NCI-H1417 (cell line): ENCODE measurements at places on chromosomes 13 and 19.
A peak's percentile ranks its signal among the peaks of the same experiment; 100 is the strongest.

GRCh38 chr19:9323557-9323918 lies 441 bp upstream of the ZNF559 start:
- DNase-seq = peak; percentile 97

DNA sequence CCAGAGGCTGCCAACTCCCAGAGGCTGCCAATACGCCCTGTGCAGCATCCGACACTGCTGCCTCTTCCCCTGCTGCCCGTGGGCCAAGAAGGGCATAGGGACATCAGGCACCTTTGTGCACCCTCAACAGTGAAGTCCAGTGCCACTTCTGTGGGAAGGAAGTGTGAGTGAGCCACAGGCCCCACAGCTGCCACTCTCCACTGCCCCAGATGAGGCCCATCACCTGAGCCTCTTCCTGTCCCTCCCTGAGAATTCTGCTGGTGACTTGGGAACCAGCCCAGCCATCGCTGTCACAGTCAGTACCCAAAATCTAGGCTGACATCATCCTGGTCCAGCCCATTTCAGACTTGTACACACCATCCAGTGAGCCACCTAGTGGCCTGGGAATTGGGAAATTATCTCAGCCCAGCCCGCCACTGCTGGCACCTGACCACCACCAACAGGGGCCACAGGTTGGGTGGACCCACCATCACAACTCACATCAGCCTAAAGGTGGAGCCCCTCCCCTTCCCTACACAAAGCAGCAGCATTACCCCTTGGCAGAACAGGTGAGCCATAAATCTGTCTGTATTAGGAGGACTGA lies 733.9 kb upstream of the KLHL1 start:
- DNase-seq = no peak

- no peak for DNase-seq
Measured at GRCh38 chr13:45194081-45194939, 6.5 kb downstream of the KCTD4 start.

GRCh38 chr13:41939398-41939797 lies 21.5 kb downstream of the VWA8 start:
- DNase-seq = peak; percentile 6

DNA sequence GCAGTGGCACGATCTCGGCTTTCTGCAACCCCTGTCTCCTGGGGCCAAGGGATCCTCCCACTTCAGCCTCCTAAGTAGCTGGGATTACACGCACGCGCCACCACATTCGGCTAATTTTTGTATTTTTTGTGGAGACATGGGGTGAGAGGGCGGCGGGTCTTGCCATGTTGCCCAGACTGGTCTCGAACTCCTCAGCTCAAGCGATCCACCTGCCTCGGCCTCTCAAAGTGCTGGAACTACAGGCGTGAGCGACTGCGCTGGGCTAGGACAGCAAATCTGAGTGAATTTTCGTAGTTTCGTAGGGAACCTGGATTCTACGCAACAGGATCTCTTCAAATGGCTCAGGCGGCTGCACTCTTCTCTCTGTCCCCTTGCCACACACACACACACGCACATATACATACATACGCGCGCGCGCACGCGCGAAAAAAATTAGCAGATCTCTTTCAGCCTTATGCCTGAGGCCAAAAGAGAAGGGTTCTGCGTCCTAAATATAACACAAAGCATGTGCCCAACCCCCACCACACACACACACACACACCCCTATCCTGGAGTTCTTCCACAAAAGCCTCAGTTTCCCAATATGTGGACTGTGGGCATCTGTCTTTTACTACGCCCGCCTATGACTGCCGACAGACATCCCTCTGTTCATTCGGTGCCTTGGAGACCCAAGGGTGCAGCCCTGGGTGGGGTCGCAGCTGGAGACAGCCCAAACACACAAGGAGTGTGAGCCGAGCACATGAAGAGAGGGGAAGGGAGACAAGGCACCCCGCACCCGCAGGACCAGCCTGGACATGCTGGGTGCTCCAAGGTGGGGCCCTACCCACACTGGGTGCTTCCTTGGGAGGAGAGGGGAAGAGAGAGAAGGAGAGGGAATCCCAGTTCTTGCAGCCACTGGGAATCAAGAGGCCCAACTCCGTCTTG lies 616 bp downstream of the PINLYP start:
- peak; percentile 74 for DNase-seq

DNA sequence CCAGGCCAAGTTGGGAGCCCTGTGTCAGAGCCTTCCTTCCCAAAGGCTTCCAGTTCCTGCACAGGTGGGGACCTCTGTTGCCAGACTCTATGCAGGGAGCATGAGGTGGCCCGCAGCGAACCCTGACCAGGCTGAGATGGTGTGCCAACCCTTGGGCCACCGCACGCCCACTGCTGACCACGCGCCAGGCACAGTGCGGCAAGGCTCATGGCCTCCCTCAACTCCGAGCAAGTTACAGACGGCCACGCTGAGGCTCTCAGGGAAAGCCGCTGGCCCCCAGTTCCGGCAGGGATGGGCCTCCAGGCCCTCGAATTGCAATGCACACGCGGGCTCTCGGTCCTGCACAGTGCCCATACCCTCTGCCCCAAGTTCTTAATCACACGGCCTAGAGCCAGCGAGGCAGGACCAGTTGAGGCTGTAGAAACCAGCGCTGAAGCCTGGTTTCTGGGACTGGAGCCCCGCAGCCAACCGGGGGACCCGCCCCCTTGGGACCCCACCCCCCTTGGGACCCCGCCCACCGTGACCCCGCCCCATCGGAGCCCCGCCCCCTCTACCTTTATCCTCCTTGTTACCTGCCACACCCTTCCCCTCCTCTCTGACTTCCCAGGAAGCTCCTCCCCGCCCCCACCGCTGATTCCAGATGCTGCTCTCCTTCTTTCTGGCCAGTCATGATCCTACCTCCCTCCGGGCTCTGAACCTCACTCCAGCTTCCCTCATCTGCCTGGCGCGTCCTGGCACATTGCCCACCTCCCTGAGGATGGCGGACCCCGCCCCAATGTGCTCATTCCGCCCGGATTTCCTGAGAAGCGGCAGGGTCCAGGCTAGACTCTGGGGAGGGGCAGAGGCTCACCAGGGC lies 6.0 kb downstream of the PEX11G start:
- DNase-seq = no peak

DNA sequence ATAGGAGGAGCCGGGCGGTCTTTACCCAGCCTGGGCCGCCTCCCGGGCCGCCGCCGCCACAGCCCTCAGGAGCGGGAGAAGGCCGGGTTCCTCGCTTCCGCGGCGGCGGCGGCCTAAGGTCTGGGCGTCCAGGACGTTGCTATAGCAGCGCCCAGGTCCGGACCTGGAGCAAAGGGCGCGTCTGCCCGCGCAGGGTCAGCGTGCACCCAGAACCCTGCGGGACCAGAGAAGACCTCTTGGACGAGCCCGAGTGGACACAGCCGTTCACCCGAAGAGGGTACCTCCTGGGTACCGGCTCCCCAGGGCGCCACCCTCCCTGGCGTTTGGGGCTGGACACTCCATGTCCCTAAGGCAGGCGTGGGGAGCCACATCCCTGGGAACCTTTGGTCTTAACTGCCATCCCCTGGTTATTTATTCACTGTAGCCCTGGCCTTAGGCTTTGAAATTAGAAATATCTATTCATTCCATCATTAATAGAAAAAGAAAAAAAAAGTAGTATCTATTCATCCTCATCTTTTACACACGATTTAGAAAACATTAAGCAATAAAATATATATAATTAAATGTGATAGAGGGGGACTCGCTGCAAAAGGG lies 2.4 kb downstream of the DZIP1 start:
- peak; percentile 30 for DNase-seq

DNA sequence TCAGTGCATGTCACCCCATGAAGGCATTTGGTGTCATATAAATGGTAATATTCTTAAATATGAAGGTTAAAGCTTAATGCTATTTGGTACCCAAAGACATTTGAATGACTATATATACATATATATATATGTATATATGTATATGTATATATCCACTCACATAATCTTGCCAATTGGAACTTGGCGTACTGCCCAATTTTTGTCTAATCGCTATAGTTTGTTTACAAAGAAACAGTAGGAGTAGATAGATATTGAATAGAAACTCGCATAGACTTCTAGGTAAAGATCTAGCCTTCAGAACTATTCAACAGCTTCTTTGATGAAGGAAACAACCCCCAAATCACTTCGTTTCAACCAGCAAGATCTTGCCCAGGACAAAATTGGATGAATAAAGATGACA lies 24.1 kb downstream of the KLF5 start:
- DNase-seq = peak; percentile 53

- no peak for DNase-seq
Measured at GRCh38 chr19:46213156-46213555, 16.4 kb upstream of the IGFL1 start.

GRCh38 chr19:374886-375235 lies 30.3 kb upstream of the MIER2 start:
- DNase-seq = no peak

DNA sequence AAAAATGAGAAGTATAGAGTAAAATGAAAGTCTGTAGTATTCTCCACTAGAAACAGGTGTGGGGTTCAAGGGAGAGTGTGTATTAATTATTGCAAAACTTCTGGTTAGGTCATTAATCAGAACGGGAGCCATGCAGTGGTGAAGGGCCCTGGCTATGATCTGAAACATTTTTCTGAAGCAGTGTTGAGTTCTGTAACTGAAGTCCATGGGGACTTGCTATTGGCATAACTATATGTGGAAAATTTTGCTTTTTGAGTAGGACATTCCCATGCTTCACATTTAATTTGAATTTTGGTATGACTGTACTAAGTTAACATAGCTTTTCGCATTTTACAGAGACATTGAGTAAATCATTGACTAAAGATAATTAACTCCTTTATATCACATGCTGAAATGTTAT lies 67.5 kb downstream of the LRCH1 start:
- DNase-seq = no peak

DNA sequence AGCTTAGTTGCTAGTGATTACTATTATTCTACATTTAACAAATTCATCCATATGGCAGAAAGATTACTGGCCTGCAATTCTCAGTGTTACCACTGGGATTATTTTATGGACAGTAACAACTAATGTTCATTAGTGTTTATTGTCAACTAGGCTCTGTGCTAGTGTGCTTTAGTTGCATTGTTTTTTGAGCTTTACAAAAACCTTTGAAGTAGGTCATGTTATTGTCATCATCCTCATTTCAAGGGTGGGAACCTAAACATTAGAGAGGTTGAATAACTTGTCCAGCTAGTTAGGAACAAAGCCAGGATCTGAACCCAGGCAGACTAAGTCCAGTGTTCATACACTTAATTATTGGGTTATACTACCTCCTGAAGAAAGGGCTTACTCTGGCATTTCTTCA lies 27.8 kb upstream of the TDRD3 start:
- DNase-seq = no peak

DNA sequence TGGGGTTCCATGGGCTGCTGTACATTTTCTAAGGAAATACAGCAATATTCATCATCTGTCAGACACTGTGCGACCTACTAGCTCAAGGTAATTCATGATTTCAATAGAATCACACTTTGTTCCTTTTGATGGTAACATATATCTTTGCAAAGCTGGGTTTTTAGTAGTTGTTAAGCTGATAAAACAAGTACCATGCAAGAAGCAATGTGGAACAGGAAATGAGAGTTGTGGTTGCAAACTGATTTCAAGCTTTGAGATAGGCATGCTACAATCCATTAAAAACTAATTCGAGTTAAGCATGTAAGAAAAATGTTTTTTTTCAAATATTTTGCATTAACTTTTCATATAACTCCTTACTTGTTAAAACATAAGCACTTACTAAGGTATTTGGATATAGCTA lies 6.8 kb upstream of the MBNL2 start:
- no peak for DNase-seq

DNA sequence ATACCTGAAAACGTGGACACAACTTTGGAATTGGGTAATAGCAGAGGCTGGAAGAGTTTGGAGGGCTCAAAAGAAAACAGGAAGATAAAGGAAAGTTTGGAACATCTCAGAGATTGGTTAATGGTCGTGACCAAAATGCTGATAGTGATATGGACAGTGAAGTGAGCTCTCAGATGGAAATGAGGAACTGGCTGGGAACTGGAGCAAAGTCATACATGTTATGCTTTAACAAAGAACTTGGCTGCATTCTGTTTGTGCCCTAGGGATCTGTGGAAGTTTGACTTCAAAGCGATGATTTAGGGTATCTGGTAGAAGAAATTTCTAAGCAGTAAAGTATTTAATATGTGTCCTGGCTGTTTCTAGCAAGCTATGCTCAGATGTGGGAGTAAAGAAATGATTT lies 136.2 kb downstream of the DNAJC3 start:
- no peak for DNase-seq

DNA sequence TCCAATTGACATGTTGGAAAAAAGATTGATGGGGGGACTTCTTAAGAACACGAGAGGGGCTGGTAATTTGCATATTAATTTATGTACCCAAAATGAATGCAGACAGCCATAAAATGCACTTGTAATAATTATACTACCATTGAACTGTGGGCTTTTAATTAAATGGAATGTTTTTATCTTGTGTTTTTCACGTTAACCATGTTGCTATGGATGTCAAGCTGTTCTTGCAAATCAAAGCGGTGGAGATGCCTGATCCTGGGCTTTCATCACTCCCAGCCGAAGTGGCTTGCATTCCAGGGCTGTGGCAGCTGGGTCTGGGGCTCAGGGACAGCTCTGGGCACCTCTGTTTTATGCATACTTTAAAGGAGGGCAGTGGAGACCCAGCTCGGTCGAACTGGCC lies 179.4 kb upstream of the TMTC4 start:
- DNase-seq = no peak

DNA sequence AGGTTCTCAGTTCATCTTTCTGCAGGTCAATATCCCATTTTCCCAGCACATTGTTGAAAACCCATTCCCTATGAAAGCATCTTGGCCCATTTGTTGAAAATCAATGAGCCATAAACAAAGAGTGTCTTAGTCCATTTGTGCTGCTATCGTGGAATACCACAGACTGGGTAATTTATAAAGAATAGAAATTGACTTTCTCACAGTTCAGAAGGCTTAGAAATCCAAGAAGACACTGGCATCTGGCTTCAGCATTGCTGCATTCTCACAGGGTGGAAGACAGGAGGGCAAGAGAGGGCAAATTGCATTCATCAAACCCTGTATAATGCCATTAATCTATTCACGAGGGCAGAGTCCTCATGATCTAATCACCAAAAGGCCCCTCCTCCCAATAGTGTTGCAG lies 34.1 kb downstream of the ZNF823 start:
- no peak for DNase-seq

DNA sequence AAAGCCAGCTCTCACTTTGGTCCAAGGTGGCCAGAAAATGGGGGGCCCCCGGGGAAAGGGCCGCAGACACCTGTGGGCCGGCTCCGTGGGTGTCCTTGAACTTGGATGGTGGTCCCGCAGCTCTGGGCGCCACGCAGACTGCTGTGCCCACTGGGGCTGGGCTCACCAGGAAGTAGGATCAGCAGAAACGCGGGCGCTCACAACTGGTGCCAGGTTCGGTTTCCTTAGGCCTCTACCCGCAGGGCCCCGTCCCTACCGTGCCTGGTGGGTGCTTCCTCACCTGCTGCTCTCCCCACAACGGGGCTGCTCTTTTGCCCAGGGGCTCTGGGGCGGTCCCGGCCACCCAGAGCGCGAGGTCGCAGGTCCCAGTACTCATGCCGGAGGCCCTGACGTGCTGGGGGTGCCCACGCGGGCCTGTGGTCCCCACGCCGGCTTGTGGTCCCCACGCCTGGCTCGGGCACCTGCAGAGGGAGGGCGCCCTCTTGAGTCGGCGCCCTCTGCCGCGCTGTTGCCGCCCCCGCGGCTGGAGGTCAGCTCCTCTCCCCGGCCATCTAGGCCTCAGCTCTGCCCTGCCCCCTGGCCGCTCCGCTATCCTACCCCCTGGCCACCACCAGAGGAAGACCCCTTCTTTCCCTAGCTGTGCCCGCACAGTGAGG lies 1303.6 kb downstream of the UQCRFS1 start:
- no peak for DNase-seq

- no peak for DNase-seq
Measured at GRCh38 chr19:51139299-51140014, 2.6 kb upstream of the SIGLEC7 start.
